ENCODE measurements at places on chromosomes 12 and 14.

GRCh38 chr14:25607192-25607591, 557.2 kb upstream of the STXBP6 start:
- DNase-seq, result peak; percentile 36

DNA sequence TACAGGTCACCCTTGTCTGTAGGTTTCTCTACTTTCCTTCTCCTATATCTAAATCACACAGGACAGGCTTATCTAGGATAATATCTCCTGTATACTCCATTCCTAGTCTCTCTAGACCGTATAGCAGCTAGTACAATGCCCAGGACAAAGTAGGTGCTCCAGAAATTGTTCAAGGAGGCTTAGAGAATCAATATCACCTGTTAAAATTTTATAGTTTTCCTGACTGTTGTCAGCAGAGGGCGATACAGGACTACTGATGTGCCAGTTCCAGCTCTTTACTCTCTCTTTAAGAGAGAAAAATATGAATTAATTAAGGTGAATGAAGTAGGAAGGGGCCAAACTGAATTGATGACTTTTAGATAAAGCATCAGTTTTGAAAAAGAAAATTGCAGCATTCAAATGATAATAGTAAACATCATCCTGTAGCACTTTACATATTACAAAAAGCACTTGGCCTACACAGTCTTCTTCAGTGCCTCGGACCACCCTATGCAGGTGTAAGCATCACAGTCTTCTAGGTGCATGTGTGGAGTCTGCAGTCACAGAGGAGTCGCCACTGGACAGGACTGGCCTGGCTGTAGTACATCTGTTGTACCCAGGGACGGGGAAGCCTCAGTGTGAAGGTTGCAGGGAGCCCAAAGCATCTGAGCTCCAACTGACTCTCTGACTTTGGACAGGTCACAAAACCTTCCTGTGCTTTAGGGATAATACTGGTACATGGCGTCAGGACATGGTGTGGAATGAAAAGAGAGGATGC, 61.9 kb upstream of the MAX start:
- no peak for DNase-seq

- no peak for DNase-seq
These were observed 31.5 kb upstream of the EMP1 start for GRCh38 chr12:13164921-13165616.

DNA sequence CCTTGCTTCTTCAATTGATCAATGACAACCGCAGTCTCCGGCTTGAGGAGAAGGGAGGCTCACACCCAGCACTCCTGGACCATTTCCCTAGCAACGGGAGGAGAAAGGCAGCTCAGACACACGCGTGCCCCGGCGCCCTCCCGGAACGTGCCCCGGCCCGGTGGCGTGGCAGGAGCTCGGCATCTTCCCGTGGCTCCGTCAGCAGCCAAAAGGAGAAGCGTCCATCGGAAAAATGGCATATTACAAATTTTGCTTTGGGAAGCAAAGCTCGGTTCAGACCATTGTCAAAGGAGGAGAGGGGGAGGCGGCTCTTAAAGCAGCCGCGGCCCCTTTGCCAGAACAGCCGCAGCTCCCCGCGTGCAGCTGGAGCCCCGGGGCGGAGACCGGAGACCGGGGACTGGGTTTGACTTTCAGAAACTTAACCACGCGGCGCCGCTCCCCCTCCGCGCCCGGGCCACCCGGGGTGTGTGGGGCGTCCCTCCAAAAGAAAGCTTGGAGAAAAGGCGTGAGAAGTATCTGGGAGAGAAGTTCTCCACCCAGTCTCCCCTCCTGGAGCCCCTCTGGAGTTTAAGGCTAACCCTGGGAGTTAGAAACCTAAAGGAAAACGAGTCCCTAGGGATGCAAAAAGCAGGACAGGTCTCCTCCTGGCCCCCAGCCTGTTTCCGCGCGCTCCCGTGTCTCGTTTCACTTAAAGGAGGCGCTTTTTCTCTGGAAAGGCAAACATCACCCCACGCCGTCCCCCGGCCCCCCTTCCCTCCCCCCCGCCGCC, 545 bp downstream of the PPFIA2 start:
- DNase-seq, result peak; percentile 50

Data from globus pallidus (tissue), 1 donor.